ENCODE measurements at places on chromosomes 12 and 14.

- no peak for DNase-seq
Observed at GRCh38 chr12:51793201-51793600, 55.3 kb downstream of the FIGNL2 start.

GRCh38 chr12:52829986-52830770, 3.9 kb downstream of the KRT79 start:
- DNase-seq = no peak

GRCh38 chr12:12267742-12268200, 927 bp upstream of the LRP6 start:
- no peak for DNase-seq

- DNase-seq = no peak
Observed at GRCh38 chr12:22409377-22410164, 75.1 kb upstream of the ST8SIA1 start.

DNA sequence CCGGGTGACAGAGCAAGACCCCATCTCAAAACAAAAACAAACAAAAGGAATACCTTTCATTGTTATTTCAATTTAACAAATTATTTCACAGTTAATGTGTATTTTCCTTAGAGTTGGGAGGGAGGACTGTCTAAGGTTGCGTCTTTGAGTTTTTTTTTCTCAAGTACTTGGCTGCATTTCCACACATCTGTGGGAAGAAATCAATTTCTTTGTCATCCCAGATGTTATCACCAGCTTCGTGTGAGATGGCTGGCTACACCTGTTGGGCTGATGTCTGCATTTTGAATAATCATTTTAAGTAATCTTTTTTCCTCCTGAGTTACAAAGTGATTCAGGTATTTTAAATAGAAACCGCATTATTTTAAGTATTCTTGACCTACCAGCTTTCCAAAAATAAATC, 59.4 kb downstream of the EML1 start:
- no peak for DNase-seq

DNA sequence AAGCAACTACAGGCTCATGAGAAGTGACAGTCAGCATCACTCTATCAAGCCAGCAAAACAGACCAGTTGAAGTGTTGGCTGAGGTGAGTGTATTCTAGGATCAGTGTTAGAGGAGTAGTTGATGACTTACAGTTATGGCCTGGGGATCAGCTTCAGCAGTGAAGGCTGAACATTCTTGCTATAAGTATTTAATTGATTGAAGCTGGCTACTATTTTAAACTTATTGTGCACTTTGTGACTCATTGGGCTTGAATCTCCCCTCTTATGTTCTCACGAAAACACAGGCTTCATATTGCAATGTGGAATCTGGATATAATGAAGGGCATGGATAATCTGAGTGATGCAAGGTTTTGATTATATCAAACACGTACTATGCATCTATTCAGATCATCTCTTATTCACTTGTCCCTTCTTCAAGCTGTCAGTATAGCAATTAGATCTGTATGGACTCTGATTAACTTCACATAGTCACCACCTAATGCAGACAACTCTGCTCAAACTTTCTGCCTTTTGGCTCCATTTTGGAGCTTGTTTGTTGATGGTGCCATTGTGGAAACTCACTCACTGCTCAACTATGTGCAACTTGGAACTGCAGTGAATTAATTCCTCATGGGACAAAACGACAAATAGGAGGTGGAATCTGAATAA, 309.2 kb downstream of the SLC16A7 start:
- DNase-seq = no peak

- no peak for DNase-seq
Observed at GRCh38 chr12:51850081-51850964, 1.8 kb upstream of the FIGNL2 start.

- no peak for DNase-seq
Observed at GRCh38 chr12:51437431-51437830, 12.8 kb downstream of the SLC4A8 start.

DNA sequence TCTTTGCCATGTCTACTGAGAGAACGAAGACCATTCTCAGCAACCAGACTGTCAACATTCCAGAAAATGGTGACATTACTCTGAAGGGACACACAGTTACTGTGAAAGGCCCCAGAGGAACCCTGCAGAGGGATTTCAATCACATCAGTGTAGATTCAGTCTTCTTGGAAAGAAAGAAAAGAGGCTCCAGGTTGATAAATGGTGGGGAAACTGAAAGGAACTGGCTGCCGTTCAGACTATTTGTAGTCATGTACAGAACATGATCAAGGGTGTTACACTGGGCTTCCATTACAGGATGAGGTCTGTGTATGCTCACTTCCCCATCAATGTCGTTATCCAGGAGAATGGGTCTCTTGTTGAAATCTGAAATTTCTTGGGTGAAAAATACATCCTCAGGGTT, 29.7 kb upstream of the PSMA6 start:
- no peak for DNase-seq

GRCh38 chr14:35243956-35244355, 48.2 kb upstream of the PSMA6 start:
- DNase-seq = no peak

GRCh38 chr12:1848146-1848545, 27.8 kb downstream of the LRTM2 start:
- no peak for DNase-seq

- no peak for DNase-seq
Observed at GRCh38 chr12:74538491-74539258, 1.0 kb downstream of the ATXN7L3B start.

DNA sequence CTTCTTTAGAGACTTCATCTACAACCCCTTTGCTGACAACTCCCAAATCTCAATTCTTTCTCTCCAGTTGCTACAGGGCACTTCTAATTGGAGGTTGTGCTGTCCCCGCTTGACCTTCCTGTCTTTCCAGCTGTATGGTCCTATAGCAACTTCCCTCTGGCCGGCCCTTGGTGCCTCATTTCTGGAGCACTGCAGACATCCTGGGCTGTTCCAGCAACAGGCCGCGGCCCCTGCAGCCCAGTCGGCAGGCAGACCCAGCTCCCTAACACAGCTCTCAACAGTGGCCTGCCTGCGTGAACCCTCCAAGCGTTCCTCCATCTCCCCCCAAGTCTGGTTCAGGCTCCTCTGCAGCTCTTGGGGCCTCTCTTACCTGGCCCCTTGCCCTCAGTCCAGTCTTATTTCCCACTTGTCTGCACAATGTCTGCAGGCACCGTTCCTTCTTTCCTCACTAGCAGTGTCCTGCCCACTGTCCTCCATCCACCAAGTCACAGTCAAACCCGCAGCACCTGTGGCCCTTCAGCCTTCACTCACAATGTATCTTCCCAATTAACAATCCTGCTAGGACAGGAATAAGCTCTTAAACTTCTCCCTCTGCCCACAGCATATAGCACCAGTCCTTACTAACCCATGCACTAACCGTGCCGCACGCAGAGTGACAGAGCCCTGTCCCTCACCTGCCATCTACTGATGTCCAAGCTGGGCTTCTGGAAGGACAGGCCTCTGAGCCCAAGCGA, 1.6 kb upstream of the EML1 start:
- DNase-seq = no peak

DNA sequence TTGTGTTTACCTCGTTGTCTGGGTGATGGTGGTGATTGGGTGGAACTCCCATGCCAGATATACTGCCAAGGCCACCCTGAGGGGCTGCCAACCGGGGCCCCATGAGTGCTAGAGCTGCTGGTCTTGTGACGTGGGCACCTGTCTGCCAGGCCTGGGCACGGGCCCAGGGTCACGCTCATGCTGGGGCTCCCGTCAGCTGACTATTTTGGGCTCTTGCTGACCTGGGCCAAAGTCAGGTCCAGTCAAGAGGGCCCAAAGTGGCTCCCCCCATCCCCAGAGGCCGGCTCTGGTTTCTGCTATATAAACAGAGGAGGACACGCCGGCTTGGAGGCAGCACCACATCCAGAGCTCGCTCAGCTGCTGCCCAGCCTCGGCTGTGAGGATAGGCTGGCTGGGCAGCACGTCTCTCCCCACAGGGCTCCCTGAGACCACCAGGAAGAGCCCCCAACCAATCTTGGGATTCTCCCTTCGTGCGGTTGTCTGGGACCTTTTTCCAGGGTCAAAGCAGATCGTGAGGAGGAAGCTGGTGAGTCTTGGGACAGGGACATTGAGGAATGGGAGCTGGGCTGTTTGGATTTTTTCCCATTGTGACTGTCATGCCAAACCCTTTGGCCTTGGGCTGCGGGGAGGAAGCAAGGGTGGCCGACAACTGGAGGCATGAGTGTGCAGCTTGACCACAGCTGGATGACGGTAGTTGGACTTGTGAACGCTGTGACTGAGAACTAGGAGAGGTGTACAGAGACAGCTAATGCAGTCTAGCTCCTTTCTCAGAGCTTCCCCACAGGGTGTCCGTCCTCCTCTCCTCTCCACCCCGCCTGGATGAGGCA, 7.6 kb upstream of the NR4A1 start:
- no peak for DNase-seq

DNA sequence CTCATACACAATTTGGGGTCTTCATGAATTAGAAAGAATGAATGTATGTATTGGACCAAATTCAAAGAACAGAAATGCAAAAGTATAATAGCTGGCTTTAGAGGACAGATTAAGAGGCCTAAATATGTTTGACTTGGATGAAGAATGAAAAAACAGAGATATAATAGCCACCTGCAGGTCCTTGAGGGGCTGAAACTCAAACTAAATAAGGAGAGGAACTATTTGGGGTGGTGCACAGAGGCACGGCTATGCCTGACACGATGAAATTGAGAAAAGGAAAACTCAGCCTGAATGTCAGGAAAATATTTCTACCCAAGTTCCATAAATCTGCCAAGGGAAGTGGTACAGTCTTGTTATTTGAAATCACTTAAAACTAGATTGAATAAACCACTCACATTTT, 222.9 kb upstream of the DDHD1 start:
- no peak for DNase-seq

DNA sequence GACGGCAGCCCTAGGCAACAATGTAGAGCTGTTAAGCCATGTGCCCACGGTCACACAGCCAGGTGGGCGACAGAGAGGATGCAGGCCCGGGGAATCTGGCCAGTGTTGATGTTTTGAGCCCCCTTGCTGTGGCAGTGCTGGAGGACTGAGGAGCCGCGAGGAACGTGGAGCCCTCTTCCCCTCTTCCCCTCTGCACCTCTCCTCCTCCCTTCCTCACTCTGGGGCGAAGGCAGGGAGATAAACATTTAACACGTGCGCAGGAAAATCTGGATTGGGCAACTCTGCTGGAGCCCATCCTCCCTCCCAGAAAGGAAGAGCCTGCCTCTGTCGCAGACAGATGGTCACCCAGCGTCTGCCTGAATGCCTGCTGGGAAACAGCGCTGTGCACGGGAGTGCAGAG, 376.8 kb downstream of the FUT8 start:
- DNase-seq = no peak

- DNase-seq = no peak
Observed at GRCh38 chr14:105299654-105300541, 903 bp downstream of the BRF1 start.

DNA sequence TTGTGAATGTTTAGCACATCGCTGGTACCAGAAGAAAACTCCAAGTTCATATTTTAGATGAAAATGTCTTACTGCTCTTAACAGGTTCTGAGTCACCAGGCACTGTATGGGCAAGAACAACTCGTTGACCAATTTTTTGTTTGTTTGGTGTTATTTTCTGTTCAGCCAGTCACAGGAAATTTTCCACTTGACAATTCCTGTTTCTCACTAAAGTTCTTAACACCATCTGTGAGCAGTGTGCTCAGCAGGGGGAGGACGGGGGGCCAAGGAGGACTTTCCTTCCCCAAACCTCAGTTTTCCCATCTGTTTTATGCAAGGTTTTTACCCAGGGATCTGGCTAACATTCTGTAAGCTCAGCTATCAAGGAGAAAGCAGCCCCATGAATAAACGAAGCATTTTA, 3.0 kb downstream of the NUAK1 start:
- no peak for DNase-seq

- no peak for DNase-seq
Observed at GRCh38 chr12:102548543-102548942, 68.2 kb upstream of the IGF1 start.

DNA sequence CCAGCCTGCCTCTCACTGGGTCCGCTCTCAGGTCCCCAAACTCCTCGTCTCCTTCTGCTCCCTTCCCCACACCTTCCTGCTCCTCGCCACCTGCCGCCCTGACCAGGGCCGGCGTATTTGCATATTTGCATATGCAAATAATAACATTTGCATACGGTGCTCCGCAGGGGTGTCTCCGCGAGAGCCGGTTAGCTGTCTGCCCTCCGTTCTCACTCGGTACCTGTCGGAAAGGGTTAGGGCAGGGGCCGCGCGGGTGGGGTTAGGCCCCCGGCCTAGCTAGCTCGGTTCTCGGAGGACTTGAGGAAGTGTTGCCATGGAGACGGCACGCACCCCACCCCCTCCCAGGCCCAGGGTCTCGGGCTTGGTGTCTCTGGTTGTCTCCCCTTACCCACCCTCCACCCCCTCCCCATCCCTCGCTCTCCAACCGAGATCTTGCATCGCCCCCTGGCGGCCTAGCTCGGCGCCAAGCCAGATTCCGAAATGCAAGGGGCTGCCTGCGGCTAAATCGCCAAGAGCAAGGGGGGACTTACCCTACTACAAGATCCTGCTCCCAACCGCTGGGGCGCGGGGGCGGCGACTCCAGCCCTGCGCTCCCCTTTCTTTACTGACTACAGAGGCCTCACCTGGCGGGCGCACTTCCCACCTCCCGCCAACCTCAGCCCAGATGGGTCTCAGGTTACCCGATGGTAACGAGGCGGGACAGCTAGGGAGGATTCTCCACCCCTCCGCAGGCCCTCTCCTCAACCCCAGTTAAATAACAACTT, 8.1 kb downstream of the STAC3 start:
- DNase-seq = no peak

GRCh38 chr14:36217732-36218131, 41.2 kb upstream of the PTCSC3 start:
- DNase-seq = no peak

DNA sequence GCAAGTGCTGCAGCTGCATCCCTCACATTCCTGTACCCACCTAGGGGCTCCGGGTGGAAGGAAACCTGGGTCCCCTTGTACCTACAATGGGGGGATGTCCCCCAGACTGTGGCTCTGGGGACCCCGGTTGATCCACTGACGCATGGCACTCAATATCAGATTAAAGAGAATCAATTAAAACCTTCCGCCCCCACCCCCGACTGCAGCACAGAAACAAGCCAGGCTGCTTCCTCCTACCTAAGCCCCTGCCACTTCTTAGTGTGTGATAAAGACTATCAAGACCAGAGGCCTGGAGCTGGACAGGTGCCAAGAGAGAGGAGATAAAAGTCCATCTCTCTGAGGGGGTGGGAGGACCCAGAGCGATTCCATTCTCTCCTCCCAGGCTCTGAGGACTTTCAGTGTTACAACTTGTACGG, 28.2 kb upstream of the RPLP0 start:
- no peak for DNase-seq

DNA sequence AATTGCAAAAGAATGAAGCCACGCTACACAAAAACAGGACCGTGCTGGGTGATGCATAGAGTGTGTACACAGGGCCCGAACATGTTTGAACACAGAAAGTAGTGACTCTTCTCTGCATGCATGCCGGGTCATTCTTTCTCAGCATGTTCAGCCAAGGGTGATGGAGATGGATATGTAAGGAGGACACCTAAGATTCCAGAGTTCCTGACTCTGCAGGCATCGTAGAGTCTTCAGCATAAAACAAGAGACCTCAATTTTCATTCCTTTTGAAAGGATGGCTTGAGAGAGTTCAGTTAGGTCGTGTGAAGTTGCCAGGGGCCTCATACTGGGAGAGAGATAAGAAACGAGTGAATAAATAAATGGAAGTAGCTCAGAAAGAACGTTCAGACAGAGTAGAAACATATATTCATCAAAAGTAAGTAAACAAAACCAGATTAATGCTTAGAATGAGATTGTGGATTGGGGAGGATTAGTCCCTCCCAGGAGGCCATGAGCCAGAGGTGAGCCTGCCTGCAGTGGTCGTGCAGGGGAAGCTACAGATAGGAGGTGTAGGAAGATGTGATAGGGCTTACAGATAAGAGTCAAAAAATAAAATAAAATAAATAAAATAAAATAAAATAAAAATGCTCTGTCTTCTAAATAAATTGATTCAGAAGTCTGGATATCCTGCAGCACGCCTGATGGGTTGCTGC, 27.6 kb upstream of the SEL1L start:
- DNase-seq = no peak
